ENCODE measurements at places on chromosomes 7 and 10. TPM values are rescaled to one million over a fixed set of nuclear protein-coding genes. Genes with fewer than 3 reads are reported as not detected.
A peak's percentile ranks its signal among the peaks of the same experiment; 100 is the strongest.

Gene PCLO
- under 0.01 TPM for total RNA-seq

Gene GRID2IP
- total RNA-seq, result not detected

Gene ASB10
- total RNA-seq, result not detected

Gene EMX2
- 0.88 TPM for total RNA-seq

Gene ZNF804B
- not detected for total RNA-seq

Gene CDH23
- total RNA-seq, result under 0.01 TPM

Gene RHOBTB1
- 32.9 TPM for total RNA-seq

Gene DLG5
- 51.6 TPM for total RNA-seq

GRCh38 chr10:77716458-77717317 is 79.1 kb upstream of the KCNMA1 start:
- H3K27ac ChIP-seq, result no peak overlapping the region
- no peak overlapping the region for H3K4me3 ChIP-seq
- no peaks in the 10 kb centered on the region for H3K27me3 ChIP-seq
- H3K4me1 ChIP-seq, result no peaks in the 10 kb centered on the region
- DNase-seq, result no peak

GRCh38 chr10:84946904-84947303 is 618.5 kb downstream of the CCSER2 start:
- DNase-seq, result no peak
- H3K4me3 ChIP-seq, result no peak overlapping the region
- H3K36me3 ChIP-seq, result no peaks in the 10 kb centered on the region
- no peaks in the 10 kb centered on the region for H3K4me1 ChIP-seq
- H3K27me3 ChIP-seq, result no peaks in the 10 kb centered on the region

- H3K27ac ChIP-seq, result peak overlapping the region; percentile 96
- H3K36me3 ChIP-seq, result peaks cover 4% of the 10 kb centered on the region
- peaks cover 40% of the 10 kb centered on the region for H3K4me1 ChIP-seq
- H3K27me3 ChIP-seq, result no peaks in the 10 kb centered on the region
- H3K4me3 ChIP-seq, result peak overlapping the region; percentile 44
Observed at GRCh38 chr10:50326757-50327701, 75.7 kb upstream of the ASAH2 start.

DNA sequence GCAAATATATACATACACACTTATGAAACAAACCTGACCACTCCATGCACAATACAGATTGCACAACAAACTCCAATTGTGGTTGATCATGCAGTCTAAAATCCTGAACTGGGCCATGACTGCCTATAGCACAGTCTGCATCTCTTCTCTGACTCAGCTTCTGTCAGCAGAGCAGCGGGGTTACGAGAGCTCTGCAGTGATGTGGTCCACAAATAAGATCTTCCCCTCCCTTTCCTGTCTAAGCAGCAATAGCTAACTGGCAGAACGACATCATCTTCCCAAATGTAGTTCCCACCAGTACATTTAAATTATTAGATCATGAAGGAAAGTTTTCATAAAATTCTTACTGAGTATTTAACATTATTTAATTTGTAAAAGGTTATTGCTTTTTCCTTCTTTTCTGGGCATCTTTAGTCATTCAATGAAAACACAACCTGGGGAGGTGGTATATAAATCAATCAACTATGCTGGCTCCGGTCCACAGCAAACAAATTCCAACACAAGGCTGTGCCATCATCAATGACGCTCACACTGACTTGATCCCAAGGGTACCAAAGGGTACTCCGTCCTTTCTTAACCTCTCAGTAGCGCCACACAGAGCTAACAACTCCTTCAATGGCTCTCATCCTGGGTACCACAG is 17.1 kb downstream of the ARHGAP21 start:
- H3K36me3 ChIP-seq, result no peaks in the 10 kb centered on the region
- no peak overlapping the region for H3K4me3 ChIP-seq
- peak overlapping the region; percentile 82 for H3K27ac ChIP-seq

DNA sequence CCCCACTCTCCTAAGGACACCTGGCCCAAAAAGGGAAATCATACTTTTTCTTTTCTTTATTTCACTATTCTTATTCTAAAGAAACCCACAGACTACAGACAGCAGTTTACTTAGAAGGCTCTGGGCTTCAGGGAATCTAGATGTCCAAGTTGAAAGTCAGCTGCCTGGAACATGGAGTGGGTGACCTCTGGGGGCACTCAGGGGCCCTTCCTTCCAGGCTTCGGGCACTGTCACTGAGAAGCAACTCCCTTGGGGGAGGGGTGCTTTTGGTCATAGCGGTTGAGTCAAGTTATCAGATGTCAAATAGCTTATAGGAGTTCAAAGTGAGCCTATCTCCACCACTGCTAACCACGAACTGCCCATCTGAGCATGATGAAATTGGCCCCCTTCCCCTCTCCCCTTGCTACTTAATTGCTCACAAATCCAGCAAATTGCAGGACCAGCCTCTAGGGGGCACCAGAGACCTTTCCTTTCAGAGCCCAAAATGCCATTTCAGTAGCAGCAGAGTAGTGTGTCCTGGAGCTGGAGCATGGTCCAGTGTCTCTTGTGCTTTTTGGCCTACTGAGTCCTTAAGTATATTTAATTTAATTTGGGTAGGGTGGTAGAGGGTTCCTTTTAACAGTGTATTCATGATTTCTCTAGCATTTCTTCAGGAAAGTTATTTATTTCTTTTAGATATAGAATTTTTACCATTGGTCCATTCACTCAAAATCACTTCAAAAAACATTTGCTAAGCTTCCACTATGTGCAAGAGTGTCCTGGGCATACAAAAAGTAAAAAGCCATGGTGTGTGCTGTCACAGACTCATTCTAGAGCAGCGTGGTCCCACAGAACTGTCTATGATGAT is 463.8 kb downstream of the KCNMA1 start:
- no peak overlapping the region for H3K4me3 ChIP-seq
- H3K27ac ChIP-seq, result no peak overlapping the region
- DNase-seq, result peak; percentile 86
- no peaks in the 10 kb centered on the region for H3K4me1 ChIP-seq
- H3K27me3 ChIP-seq, result no peaks in the 10 kb centered on the region

DNA sequence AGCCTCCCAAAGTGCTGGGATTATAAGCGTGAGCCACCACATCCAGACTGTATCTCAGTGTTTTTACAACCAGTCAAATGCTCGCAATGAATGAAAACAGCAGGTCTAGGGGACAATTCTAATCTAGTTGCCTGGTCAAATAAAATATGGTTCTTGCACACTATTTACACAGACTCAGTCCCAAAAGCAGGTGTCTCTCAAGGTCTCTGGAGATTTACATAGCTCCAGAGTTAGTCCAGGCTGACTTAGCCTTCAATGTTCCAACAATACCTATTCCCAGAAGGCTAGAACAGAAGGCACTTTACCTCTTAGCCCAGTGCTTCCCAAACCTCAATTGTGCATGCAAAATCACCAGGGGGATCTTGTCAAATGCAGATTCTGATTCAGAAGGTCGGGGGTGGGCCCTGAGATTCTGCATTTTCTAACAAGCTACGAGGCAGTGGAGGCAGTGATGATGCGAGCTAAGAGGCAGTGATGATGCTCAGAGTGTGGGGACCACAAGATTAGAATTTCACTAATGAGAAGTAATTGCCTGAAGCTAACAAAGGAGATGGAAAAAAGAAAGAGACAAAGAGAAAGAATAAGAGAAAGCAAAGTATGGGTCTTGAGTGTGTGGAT is 6.4 kb downstream of the KIAA1549 start:
- no peaks in the 10 kb centered on the region for H3K27me3 ChIP-seq
- DNase-seq, result no peak
- no peak overlapping the region for H3K4me3 ChIP-seq
- H3K36me3 ChIP-seq, result no peaks in the 10 kb centered on the region
- peaks cover 1% of the 10 kb centered on the region for H3K4me1 ChIP-seq

DNA sequence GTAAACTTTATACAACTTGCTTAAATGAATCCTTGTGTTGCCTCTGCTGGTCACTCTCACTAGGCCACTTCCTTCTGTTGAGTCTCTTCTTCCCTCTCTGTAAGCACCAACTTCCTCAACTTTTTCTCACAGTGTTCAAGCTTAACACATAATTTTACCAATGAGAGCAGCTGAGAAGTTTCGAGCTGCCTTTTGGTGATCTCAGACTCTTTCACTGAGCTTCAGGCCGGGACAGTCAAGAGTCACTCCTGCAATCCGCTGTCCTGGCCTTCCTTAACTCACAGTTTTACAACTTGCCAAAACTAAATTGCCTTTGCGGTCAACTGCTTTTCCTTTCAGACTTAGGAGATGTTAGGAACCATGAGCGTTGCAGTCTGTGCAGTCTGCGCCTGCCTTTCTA is 47.4 kb downstream of the PRPF18 start:
- H3K4me1 ChIP-seq, result peaks cover 26% of the 10 kb centered on the region
- no peaks in the 10 kb centered on the region for H3K27me3 ChIP-seq
- peak; percentile 87 for DNase-seq
- H3K36me3 ChIP-seq, result peaks cover 13% of the 10 kb centered on the region
- peak overlapping the region; percentile 82 for H3K27ac ChIP-seq

GRCh38 chr7:74483402-74484336 is 30.0 kb downstream of the GTF2IRD1 start:
- H3K27ac ChIP-seq, result peak overlapping the region; percentile 99
- H3K4me1 ChIP-seq, result peaks cover 66% of the 10 kb centered on the region
- DNase-seq, result peak; percentile 67
- no peaks in the 10 kb centered on the region for H3K36me3 ChIP-seq
- H3K27me3 ChIP-seq, result no peaks in the 10 kb centered on the region

- H3K27me3 ChIP-seq, result no peaks in the 10 kb centered on the region
- H3K4me3 ChIP-seq, result no peak overlapping the region
- DNase-seq, result peak; percentile 69
- no peak overlapping the region for H3K27ac ChIP-seq
Observed at GRCh38 chr7:152866791-152867501, 107.4 kb downstream of the ACTR3B start.

GRCh38 chr7:12861070-12861469 is 173.6 kb downstream of the ARL4A start:
- no peak overlapping the region for H3K27ac ChIP-seq
- no peaks in the 10 kb centered on the region for H3K27me3 ChIP-seq
- no peak for DNase-seq
- no peaks in the 10 kb centered on the region for H3K4me1 ChIP-seq
- H3K36me3 ChIP-seq, result no peaks in the 10 kb centered on the region

GRCh38 chr10:33412241-33412640 is 77.8 kb upstream of the NRP1 start:
- H3K4me1 ChIP-seq, result peaks cover 18% of the 10 kb centered on the region
- no peaks in the 10 kb centered on the region for H3K27me3 ChIP-seq
- H3K27ac ChIP-seq, result peak overlapping the region; percentile 84
- H3K4me3 ChIP-seq, result no peak overlapping the region

DNA sequence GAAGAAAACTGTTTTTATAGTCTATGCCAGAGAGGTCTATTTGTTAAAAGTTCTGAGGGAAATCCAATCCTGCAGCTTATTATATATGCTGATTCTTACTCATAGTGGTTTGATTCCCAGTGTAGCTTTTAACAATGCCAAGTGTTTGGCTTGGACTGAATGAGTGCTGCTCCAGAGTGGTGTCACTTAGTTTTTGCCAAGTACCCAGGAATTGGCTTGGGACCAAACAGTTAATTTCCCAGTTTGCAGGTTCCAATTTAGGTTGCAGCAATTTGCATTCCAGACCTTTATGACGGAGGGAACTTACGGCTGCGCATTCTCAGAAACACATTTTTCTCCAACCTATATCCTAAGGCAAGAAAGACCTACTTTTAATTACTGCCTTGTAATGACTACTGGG is 32.4 kb downstream of the NSUN6 start:
- no peaks in the 10 kb centered on the region for H3K36me3 ChIP-seq
- H3K4me1 ChIP-seq, result peaks cover 8% of the 10 kb centered on the region
- H3K4me3 ChIP-seq, result no peak overlapping the region
- no peaks in the 10 kb centered on the region for H3K27me3 ChIP-seq

GRCh38 chr10:43681220-43681619 is 32.5 kb upstream of the ZNF32 start:
- no peak overlapping the region for H3K4me3 ChIP-seq
- H3K27ac ChIP-seq, result no peak overlapping the region
- peaks cover 17% of the 10 kb centered on the region for H3K4me1 ChIP-seq
- no peaks in the 10 kb centered on the region for H3K36me3 ChIP-seq

GRCh38 chr10:122164023-122164601 is 107.0 kb upstream of the BTBD16 start:
- H3K4me1 ChIP-seq, result peaks cover 9% of the 10 kb centered on the region
- no peaks in the 10 kb centered on the region for H3K36me3 ChIP-seq
- peak; percentile 59 for DNase-seq
- peak overlapping the region; percentile 74 for H3K4me3 ChIP-seq

DNA sequence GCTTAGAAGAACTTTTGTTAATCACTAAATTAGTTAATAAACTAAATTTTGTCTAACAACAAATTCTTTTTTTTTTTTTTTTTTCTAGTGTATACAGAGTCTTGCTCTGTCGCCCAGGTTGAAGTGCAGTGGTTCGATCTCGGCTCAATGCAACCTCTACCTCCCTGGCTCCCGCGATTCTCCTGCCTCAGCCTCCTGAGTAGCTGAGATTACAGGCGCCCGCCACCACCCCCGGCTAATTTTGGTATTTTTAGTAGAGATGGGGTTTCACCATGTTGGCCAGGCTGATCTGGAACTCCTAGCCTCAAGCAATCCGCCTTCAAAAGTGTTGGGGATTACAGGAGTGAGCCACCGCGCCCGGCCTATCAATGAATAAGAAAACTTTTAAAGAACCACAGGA is 1.1 kb upstream of the IQUB start:
- DNase-seq, result no peak
- peak overlapping the region; percentile 84 for H3K4me3 ChIP-seq
- peaks cover 21% of the 10 kb centered on the region for H3K4me1 ChIP-seq
- H3K27me3 ChIP-seq, result peaks cover 13% of the 10 kb centered on the region

GRCh38 chr10:33772370-33773252 is 438.1 kb upstream of the NRP1 start:
- H3K4me3 ChIP-seq, result no peak overlapping the region
- H3K27me3 ChIP-seq, result peaks cover 4% of the 10 kb centered on the region
- H3K36me3 ChIP-seq, result no peaks in the 10 kb centered on the region
- H3K4me1 ChIP-seq, result no peaks in the 10 kb centered on the region
- no peak overlapping the region for H3K27ac ChIP-seq
